ENCODE measurements at places on chromosomes 6 and 20.

- DNase-seq: no peak
Observed at GRCh38 chr6:168125429-168126001, 46.5 kb upstream of the FRMD1 start.

DNA sequence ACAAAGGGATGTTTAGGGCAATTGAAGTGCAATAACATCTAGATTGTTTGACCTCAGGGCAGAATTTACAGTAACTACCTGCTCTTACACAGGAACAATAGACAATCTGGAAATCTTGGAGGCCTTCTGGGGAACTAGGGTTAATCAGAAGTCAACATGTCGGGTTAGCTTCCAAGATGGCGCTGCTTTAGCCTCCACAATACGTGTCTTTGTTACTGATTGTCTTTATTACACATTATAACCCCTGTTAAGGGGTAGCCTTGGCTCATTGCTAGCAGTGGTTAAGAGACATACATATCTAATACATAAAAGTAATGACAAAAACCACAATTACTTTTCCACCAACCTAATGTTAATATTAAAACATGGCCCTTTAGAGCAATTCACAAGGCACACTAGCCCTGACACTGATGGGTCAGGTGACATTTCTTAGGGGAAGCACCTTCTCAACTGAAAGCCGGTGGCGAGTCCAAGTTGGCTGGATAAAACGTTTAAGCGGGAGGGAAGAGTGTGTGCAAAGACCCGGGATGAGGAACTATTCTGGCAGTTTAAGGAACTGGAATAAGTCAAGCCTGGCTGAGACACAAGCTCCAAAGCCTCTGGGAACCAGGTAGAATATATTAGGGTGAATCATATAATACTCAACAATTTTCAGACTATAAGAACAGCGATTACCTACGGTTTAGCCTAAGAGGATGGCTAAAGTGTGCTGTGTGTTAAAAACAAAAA, 236.9 kb downstream of the BCAS1 start:
- no peak for DNase-seq

- no peak for DNase-seq
Observed at GRCh38 chr20:3165473-3166337, 6.0 kb upstream of the FASTKD5 start.

DNA sequence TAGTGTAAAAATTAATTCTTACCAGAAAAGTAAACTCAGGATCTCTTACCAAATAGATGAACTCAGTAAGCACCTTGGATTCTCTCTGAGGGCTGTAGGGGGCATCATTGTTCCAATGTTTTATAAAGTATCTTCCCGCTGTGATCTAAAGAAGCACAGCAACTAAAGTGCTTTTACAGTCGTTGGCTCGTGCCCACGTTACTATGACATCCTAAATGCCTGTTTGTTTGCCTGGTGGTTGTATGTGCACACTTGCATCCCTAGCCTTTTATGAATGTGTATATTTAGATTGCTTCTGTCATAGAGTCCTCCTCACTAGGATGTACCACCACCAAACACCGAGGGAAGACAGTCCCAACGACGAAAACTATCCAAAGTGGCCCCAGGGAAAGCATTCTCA, 34.5 kb downstream of the SLX4IP start:
- DNase-seq: no peak

DNA sequence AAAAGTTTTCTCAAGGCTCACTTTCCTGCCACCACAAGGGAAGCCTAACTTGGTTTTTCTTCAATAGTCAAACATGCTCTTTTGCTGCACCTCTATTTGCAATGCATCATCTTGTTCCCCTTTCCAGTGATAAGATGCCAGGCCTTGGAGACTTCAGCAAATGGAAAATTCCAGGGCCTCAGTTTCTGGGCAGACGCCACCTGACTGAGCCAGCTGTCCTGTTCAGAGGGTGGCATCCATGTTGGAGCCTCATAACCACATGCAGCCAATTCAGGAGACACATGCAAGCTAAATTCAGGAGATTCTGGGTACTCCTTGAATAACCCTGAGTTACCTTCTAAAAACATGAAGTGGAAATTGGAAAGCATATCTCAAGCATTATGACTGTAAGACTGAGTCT, 285.6 kb upstream of the RNF24 start:
- no peak for DNase-seq

GRCh38 chr6:75344455-75344854, 59.9 kb upstream of the TMEM30A start:
- DNase-seq: no peak

GRCh38 chr20:8227293-8227692, 95.2 kb downstream of the PLCB1 start:
- no peak for DNase-seq

DNA sequence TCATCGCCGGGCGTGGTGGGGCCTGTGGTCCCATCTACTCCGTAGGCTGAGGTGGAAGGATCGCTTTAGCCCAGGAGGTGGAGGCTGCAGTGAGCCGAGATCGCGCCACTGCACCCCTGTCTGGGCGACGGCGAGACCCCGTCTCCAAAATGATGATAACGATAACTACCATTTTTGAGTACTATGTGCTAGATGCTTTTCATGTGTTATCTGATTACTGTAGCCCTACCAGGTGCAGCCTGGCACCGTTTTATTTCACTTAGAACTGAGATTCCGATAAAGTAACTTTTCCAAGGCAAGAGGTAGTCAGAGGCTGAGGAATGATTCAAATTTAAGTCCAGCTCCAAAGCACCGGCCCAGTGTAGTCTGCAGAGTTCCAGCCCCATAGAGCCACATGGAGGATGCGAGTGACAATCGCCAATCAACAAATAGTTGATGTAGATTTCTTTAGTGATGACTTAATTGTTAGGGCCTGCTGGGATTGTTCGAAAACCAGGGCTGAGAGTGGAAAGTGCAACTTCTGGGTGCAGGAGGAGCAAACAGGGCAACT, 727 bp downstream of the ERMARD start:
- DNase-seq: no peak

DNA sequence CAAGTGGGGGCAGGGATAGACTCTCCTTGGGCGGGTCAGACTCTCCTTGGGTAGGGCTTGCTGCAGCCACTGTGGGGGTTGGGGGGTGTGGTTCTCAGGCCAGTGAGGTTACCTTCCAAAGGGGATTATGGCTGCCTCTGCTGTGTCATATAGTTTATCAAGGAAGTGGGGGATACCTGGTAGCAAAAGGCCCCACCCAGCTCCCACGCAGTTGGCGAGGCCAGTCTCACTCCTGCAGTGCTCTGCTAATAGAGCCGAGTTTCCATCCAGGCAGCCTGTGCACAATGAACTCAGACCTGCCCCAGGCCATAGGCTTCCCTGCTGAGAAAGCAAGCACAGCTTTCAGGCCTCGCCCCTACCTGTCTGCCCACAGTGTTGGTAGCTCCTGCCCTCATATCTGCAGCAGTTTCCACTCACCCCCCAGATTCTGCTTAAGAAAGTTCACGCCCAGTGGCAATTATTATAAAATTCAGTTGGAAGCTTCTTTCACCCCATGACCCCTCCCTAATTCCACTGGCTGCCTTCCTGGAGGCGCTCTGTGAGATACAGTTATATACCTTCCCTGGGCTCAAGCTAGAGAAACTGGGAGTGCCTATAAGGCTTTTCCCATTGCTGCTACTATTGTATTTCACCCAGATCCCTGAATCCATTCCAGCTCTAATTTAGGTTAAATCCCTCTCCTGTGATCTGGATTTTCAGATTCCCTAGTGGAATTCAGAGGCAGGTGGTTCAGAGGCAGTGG, 56.1 kb downstream of the HDDC2 start:
- DNase-seq: no peak

DNA sequence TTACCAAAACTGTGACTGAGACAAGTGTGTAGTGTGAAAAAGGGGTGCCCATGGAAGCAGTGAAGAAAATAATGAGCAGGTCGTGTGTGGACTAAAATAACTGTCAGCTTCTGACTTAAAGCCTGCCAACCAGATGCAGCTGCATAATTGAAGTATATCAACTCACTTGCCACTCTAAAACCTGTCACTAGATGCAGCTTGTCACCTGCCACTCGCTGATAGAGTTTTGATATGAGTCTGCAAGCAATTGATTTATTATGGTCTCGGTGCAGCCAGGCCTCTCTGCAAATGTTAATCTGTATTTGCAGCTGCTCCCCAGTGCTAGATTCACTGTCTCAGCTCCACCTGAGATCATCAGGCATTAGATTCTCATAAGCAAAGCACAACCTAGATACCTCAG, 1090.0 kb upstream of the EYS start:
- no peak for DNase-seq

GRCh38 chr6:27059621-27060425, 187.7 kb upstream of the PRSS16 start:
- no peak for DNase-seq

DNA sequence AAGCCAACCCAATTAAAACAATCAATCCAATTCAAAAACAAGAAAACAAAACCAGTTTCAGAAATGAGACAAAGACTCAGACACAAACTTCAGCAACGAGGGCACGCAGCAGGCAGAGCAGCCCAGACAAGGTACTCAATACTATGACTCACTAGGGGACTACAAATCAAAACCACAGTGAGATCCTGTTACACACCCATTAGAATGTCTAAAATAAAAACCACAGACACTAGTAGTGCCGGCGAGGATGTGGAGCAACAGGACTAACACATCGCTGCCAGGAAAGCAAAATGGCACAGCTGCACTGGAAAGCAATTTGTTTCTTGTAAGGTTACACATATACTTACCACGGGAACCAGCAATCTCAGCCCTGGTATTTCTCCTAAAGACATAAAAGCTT, 28.4 kb upstream of the MAS1L start:
- no peak for DNase-seq

DNA sequence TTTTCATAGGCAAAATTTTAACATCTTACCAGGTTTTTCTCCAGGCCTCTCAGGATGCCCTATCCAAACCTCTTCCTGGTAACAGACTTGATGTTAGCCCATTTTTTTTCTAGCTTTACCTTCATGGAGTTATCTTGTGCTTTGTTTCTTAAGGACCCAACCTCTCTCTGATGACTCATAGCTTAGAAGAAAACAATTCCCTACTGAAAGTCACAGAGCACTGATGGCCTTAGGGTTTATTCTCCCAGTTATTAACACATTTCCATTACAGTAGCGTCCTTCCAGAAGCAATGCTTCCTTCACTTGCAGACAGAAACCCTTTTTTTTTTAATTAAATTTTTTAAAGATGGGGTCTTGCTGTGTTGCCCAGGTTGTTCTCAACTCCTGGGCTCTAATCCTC, 79.4 kb downstream of the IYD start:
- DNase-seq: no peak

- no peak for DNase-seq
Observed at GRCh38 chr6:54083287-54083686, 28.0 kb upstream of the MLIP start.

GRCh38 chr6:150599199-150600009, at the start of gene PLEKHG1:
Gene PLEKHG1 (plus strand): TSS chr6:150599885. CDS start chr6:150733682, 133,797 bp downstream.
- DNase-seq: no peak

DNA sequence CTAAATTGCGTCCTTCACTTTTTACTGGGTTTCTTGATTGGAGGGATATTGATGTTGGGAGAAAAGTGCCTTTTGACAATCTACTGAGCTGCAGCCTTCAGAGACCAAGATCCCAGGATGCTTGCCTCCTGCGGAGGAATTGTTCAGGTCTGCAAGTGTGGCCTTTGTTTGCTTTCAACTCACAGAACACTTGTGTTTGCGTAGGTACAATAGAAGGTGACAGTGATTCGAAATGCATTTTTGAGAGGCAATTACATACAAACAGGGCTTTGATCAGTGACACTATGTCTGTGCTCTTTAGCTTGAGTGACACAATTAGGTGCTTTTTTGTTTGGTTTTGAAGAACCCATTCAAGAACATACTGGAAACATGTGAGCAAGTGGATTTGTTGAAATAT, 600.6 kb downstream of the QKI start:
- DNase-seq: no peak

GRCh38 chr20:35661053-35661452, 3.6 kb downstream of the CPNE1 start:
- no peak for DNase-seq

GRCh38 chr6:11389977-11390376, 147.6 kb upstream of the TMEM170B start:
- DNase-seq: no peak

- DNase-seq: no peak
Observed at GRCh38 chr6:135707426-135707825, 144.1 kb upstream of the PDE7B start.

GRCh38 chr6:113488812-113489685, 368.1 kb upstream of the MARCKS start:
- DNase-seq: no peak

- DNase-seq: no peak
Observed at GRCh38 chr6:41522780-41523548, 23.2 kb upstream of the FOXP4 start.

DNA sequence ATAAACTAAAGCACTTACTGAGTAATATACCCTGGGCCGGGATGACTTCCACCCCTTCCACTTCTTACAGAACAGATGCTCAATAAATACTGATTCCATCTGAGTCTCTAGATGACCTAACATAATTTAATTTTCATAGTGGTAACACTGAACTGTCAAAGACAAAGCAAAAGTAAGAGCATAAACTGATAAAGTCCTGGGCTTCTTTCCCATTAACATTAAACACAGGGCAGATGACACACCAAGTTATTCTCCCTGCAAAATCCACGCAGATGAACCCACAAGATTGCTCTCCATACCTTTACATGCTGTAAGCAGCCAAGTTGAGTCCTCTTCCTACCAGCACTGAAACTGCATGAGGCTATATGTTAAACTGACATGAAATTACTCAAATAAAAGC, 27.1 kb downstream of the AGPAT4 start:
- no peak for DNase-seq

DNA sequence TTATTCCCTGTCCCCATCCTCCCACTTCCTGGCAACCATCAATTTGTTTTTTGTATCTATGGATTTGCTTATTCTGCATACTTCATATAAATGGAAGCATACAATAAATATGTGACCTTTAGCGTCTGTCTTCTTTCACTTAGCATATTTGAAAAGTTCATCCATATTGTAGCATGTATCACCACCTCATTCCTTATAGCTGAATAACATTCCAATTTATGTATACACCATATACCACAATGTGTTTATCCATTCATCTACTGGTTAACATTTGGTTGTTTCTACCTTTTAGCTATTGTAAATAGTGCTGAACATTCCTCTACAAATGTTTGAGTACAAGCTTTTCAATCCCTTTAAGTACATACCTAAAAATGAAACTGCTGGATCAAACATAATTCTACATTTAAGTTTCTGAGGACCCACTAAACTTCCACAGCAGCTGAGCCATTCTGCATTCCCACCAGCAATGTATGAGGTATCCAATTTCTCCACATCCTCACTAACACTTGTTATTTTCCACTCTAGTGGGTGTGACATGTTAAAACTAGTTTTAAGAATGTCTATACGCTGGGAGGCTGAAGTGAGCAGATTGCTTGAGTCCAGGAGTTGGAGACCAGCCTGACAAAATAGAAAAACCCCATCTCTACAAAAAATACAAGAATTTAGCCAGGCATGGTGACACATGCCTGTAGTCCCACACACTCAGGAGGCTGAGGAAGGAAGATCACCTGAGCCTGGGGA, 32.9 kb downstream of the NUDT3 start:
- no peak for DNase-seq

GRCh38 chr6:139977887-139978332, 603.5 kb upstream of the CITED2 start:
- DNase-seq: no peak

- DNase-seq: no peak
Observed at GRCh38 chr6:43311666-43312065, 3.0 kb upstream of the CRIP3 start.

All from activated CD8-positive, alpha-beta memory T cell treated with anti-CD3 and anti-CD28 coated beads for 1 hour (primary cell).